ENCODE measurements at places on chromosomes 7 and 10. TPM values are rescaled to one million over a fixed set of nuclear protein-coding genes. Genes with fewer than 3 reads are reported as not detected.

MCM10 gene
- total RNA-seq = not detected

RGS10 gene
- total RNA-seq = 32.6 TPM

COL17A1 gene
- total RNA-seq = not detected

TAX1BP1 gene
- 89.6 TPM for total RNA-seq

LRRC18 gene
- total RNA-seq = not detected

KEL gene
- 0.63 TPM for total RNA-seq

SLC18A3 gene
- total RNA-seq = not detected

LIPJ gene
- 0.42 TPM for total RNA-seq

NKX2-3 gene
- not detected for total RNA-seq

FFAR4 gene
- total RNA-seq = 1.0 TPM

- peak; percentile 67 for DNase-seq
Measured at GRCh38 chr7:131007439-131008330, 273.7 kb upstream of the KLF14 start.

- no peak for DNase-seq
Measured at GRCh38 chr7:139054101-139054500, 18.3 kb upstream of the ZC3HAV1L start.

GRCh38 chr7:113824117-113824823 lies 94.5 kb downstream of the PPP1R3A start:
- no peak for DNase-seq

DNA sequence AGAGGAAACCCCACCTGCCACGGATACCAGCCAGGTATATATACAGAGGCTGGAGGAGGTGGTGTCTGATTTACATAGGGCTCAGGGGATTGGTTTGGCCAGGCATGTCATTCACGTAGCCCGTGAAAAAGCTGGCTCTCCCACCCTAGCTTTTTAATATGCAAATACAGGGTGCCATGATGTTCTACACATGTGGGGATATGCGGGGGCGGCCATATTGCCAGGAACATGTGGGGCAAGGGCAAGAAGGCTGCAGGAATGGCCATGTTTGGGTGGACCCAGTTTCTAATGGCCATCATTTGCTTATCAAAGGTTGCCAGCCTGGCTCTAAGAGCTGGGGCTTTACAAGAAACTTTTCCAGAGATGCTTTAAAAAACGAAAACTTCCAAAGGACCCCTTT lies 131.5 kb upstream of the KIF5B start:
- DNase-seq = no peak

GRCh38 chr10:100506596-100507356 lies 12.9 kb downstream of the SEC31B start:
- no peak for DNase-seq

DNA sequence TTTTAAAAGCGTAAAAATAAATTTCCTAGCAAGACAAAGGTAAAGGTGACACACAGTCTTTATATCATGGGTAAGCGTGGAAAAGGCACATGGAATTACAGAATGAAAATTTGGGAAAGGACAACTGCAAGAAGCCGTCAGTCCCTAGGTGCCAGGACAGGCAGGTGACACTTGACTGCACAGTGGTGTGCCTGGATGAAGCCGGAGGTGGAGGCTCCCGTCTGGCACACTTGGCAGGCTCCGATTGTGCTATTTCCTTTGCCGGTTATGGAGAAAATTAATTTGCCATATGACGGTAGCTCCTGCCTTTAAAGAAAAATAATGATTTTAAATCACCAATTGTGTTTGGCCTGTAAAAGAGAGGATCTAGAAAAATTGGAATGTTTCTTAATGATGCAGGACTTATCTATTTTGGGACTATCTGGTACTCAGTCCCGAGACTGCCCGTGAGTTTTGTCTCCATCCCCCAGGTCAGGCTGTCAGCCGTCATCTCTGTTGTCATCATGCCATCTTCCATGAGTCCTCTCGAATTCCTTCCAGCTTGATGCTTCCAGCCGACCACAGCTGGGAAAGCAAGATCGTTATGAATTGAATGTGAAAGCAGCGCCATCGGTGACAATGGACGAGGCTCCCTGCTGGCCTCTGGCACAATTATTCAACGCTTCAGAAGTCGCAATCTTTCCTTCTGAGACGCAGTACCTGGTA lies 56.2 kb upstream of the MGMT start:
- DNase-seq = no peak

- no peak for DNase-seq
Measured at GRCh38 chr7:57399251-57399940, 50.6 kb upstream of the ZNF716 start.

- DNase-seq = no peak
Measured at GRCh38 chr7:57203161-57203791, 71.0 kb upstream of the ZNF479 start.

DNA sequence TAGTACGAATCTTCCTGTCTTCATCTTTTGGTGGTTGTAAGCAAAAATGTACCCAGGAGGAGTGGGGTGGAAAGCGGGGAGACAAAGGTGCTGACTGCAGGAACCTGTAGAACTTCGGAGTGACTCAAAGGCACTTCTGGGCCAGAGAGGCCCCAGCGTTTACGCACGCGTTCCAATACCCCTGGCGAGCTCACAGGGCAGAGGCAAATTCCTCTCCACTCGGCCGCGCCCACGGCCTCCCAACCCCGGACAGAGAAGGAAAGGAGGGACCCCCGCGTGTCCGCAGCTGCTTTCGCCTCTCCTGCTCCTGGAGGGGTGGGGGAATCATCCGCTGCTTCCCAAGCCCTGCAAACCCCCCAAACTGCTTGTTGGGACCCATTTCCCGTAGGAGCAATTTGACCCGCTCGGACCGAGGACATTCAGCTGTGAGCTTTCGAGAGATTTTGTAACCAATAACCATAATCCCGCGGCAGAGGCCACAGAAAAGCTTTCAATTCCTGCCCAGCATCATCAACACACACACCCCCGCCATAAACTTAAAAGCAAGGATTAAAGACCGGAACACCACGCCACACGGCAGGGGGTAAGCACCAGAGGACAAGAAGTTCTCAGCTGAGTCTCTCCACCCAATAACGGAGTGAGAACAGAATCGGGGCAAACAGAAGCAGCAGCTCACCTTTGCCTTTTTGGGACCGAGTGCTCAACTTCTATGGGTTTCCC lies 2.3 kb downstream of the IGF2BP3 start:
- no peak for DNase-seq

GRCh38 chr10:3658766-3659165 lies 126.2 kb downstream of the KLF6 start:
- DNase-seq = no peak

GRCh38 chr10:55367555-55367954 lies 566.5 kb upstream of the PCDH15 start:
- no peak for DNase-seq

GRCh38 chr7:44384586-44385433 lies 59.4 kb upstream of the CAMK2B start:
- DNase-seq = no peak

DNA sequence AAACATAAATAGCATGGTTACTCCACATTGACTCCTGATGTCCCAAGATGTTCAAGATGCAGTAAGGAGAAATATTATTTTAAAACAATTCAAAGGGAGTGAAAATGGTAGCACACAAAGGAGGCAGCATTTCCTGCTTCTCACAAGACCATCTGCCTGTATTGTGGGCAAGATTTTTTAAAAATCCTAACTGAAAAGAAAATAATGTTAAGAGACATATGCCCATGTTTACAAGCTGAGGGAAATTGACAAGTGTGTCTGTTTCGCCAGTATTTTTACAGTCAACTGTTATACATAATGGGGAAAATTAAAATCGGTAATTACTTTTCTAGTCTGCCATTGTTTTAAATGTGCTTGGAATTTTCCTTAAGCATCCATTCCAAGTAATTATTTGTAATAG lies 646.2 kb upstream of the C7orf33 start:
- no peak for DNase-seq

- DNase-seq = no peak
Measured at GRCh38 chr10:110409488-110409887, 88.2 kb upstream of the DUSP5 start.

- no peak for DNase-seq
Measured at GRCh38 chr7:46652317-46652716, 731.2 kb upstream of the IGFBP3 start.

DNA sequence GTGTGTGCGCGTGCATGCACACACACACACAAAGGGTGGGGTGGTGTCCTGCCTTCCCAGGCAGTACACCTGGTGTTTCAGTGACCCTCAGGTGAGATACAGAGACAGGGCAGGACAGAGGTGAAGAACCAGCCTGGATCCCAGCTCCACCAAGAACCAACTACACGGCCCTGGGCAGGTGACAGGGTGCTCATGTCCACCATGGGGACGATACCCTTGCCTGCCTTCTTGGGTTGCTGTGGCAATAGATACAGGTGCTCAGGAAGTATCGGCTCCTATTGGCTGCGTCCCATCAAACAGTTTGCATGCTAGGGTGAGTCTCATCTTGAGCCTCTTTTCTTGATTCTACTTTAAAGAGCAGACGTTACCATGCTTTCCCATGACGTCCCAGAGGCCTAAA lies 33.7 kb upstream of the CXCL12 start:
- DNase-seq = no peak

Data from tibial nerve (tissue), 4 donors.